Naive thymus-derived CD8-positive, alpha-beta T cell (primary cell): ENCODE measurements at places on chromosomes 4 and X.

DNA sequence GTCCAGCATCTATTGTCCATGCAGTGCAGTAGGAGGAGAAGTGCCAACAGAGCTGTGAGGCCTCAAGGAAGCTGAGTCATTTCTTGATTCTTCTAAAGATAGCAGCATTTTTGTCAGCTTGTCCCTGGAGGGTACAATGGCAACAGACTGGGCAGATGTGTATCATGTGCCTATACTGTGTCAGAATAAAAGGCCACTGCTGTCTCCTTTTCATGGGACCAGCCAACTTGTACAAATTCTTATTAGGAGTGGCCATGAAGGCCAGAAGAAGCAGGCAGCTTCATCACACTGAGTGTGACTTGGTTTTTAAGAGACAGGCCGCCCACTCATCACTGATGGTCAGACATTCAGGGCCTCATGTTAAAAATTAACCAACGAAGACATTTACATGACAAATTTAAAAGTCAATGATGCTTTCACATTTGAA, 185.0 kb upstream of the FAM241A start:
- DNase-seq = no peak

- no peak for DNase-seq
Observed at GRCh38 chrX:130933358-130933757, 30.3 kb upstream of the ENOX2 start.

- DNase-seq = no peak
Observed at GRCh38 chrX:132059973-132060540, 37.0 kb downstream of the STK26 start.

DNA sequence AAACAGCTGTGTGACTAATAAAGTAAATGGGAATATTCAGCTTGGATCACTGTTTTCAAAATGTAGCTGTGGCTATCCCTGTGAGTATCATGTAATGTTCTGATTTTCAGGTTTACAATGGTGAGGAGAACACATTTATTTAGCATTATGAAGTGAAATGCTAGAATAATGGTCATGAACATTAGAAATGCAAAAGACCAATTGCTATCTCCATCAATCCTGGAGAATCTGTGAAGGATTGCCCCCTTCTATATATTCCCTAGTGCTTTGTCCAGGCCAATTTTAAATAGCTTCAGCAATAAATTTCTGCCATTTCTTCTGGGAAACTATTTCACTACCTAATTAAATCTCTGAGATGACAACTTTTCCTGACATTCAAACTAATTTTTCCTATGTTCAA, 1399.1 kb downstream of the PCDH19 start:
- DNase-seq = no peak

DNA sequence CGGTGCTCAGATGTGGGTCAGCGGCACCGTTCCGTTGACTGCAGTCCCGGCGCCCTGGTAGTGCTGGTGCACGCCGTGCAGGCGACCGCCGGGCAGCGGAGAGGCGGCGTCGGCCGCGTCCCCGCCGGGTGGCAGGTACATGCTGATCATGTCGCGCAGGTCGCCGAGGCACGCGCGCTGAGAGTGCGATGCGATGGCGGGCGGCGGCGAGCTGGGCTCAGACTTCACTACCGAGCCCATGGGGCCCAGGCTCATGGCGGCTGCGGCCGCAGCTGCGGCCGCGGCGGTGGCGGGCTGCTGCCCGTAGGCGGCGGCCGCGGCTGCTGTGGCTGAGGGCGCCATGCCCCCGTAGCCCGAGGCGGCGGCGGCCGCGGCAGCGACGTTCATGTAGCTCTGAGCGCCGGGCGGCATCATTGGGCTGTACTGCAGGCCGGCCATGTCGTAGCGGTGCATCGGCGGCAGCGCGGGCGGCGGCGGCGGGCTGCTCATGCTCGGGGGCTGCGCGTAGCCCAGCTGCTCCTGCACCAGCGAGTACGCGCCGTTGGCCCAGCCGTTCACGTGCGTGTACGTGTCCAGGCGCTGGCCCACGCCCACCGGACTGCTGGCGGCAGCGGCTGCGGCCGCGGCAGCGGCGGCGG, 1.0 kb downstream of the SOX3 start:
- DNase-seq = no peak

- DNase-seq = no peak
Observed at GRCh38 chrX:39201305-39201990, 400.2 kb downstream of the MID1IP1 start.

GRCh38 chrX:107658660-107659059, 30.4 kb downstream of the PRPS1 start:
- DNase-seq = no peak

DNA sequence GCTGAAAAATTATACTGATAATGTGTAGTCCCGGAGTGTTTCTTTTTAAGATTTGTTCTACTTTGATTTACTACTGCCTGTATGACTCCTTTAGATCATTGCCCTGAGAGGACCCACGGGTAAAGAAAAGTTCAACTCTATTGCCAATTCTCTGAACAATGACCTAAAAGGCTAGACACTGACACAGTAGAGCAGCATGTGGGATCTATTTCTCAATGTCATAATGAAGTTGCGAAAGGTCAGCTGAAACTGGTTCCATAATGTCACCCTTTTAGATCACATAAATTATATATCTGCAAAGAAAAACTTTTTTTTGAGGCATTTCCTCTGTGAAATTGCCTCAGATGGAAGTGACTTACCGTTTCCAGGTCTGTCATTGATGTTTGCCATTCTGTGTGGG, 67.4 kb downstream of the GLRB start:
- DNase-seq = no peak
